ENCODE measurements at places on chromosomes 4 and X.

- DNase-seq: no peak
Measured at GRCh38 chr4:1400191-1400805, 5.9 kb downstream of the NKX1-1 start.

- DNase-seq: no peak
Measured at GRCh38 chr4:124415146-124415545, 297.4 kb downstream of the ANKRD50 start.

GRCh38 chr4:188139671-188140070, 430 bp downstream of the TRIML1 start:
- DNase-seq: no peak

DNA sequence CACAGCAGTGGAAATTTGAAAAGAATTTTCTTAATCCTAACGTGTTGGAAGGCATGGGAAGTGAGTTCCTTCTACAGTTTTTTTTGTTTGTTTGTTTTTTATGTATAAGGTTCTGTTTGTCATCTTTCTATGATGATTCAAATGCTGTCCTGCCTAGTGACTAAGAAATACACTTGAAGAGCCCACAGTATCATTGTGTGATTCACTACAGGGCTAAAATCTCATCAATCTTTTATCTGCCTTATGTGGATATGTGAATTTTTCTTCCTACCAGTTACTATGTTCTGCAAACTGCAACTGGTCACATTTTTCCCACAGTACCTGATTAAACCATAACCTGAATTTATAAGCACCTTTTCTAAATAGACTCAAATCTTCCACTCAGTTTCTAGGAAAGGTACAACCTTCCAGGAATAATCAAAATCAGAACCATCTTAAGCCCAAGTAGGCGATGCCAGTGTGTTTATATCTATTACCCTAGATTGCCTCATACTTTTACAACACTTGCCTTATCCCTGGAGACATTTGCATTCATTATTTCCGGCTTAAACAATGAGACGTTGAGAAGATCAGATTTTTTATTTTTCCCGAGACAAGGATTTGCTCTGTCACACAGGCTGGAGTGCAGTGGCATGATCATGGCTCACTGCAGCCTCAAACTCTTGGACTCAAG, 214.6 kb upstream of the GALNT7 start:
- DNase-seq: no peak

DNA sequence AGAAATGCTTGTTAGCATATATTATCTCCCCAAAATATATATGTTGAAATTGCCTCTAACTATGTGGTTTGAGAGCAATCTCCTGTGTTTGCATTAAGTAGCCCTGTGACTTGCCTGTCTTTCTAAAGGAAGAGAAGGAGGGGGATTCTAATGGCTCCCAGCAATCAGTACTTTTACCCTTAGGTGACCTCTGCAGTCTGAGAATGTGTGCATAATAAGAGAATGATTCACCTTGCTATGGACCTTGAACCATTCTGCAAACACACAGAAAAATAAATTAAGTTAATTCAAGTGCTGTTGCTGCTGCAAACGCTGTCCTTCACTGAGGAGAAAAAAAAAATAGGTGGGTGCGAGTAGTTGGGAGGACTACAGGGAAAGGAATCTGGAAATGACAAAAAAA, 322.2 kb downstream of the IQCM start:
- no peak for DNase-seq

DNA sequence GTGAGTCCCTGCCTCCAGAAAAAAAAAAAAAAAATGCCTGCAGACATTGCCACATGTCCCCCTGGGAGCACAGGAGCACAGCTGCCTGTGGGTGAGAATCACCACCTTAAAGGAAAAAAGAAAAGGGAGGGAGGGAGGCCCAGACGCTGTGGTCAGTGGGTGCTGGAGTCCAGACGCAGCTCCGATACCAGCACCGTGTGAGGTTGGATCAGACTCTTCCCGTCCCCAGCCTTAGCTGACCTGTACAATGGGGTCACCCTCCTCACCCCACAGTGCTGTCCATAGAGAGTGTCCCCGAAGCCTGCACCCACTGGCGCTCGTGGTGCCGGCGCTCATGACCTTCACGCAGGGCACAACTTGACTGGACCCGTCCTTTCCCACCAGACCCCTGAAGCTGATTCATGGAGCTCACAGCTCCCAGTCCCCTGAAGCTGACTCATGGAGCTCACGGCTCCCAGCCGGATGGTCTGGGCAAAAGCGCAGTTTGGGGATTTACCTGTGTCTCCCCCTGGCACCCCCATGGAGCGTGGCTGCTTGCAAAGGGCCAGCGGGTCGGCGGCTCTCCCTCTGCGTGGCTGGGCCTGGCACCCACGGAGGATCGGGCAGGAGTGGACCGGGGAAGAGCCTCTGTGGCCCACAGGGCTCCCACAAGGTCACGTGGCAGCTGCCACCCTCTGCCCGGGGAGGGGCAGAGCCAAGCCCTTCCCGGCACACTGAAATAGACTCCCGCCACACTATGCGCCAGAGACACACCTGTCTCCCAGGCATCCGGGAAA, 31.4 kb downstream of the ABLIM2 start:
- no peak for DNase-seq

DNA sequence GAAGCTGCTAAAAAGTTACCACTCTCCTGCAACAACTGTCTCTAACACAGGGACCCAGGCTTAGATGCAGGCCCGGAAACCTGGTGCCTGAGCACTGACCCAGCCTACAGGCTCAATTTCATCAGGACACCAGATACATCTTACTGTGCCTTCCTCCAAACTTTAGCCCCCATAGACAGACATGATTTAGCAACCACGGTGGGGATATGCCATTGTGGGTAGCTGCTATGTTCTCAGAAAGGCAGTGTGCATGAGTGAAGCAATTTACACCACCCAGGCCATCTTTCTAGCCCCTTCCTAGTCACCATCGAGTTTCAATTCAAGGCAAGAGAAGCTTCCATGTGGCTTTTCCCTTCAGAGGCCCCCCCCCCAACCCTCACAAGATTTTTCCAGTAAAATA, 2.7 kb downstream of the HS3ST1 start:
- DNase-seq: no peak

DNA sequence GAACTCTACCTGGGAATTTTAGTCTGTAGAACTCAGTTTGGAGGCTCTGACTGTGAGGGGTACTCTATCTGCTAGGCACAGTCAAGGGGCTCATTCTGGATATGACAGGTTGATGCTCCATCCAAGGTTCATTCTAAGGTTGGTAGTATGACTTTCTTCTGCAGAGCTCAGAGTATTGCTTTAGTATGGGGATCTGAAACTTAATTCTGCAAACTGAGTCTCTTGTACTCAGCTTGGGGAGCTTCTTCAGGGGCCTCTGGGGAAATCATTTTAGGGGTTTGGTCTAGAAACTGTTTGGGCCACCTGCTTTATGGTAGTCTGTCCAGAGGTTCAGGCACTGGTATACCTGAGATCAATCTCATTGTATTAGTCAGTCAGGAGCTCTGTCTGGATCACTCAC, 9.7 kb upstream of the TSR2 start:
- no peak for DNase-seq

- no peak for DNase-seq
Measured at GRCh38 chr4:183905593-183906488, 734 bp downstream of the STOX2 start.

DNA sequence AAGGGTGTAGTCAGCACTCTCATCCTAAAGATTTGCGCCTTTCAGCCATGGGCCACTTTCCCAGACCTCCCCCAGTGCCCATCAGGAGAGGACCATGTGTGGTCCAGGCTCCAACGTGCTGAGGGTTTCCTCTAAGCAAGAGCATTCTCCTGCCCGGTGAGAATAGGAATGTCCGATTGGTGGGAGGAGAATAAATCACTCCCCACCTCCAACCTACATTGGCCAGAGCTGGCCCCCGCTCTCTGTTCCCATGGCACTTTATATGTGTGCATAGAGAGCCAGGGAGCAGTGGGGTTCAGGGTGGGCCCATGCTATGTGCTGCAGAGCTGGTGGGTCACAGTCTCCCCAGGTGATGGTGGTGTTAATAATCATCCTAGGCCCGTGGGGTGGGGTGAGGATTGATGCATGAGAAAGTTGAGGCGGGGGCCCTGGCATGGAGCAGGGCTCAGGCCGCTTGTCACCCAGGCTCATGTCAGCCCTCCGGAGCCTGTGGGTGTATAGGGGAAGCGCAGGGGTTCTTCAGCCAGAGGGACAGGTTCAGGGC, 6.8 kb upstream of the SORCS2 start:
- DNase-seq: no peak

DNA sequence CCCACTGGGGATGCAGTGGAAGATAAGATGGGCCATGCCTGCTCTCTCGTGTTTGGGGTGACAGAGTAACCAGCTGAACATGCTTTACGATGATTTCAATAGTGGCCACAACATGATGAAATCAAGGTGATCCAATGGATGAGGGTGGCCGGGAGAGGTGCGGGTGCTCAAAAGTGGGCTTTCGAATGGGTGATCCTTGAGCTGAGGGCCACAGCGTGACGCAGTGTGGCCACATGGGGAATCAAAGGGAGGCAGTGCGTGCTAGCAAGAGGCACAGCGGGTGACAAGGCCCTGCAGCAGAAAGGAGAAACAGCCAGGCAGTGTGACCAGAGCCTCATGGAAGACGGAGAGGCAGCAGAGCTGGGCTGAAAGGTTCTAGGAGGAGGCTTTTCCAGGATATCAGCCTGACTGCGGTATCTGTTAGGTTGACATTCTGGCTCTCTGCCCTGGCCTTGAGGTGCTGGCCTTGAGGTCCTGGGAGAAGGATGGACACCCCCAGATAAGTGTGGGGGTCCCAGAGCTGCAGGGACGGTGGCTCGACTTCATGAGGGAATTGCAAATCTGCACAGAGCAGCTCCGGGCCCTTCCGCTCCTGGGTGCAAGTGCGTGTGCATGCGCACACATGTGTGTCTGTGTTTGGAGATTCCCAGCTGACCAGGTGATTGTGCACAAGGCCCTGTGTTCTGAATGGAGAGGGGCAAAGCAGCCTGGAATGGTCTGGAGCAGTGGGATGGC, 38.0 kb upstream of the GPR78 start:
- DNase-seq: no peak

DNA sequence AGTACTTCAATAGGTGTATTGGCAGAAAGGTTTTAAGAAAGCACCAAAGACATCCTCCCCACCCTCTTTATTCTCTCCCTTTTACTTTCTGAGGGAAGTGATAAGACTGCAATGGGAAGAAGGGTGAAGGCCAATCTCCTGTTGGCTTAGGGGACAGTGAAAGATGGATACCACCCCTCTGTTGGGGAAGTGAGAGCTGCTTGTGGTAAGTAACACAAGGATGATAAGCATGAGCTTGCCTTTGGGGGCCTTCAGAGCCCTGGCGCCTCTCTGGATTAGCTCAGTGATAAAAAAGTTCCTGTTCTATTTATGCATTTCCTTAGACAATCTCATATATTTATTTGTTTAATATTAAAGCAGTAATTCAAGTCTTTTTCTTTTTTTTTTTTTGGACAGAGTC, 5.2 kb upstream of the KLF8 start:
- no peak for DNase-seq

DNA sequence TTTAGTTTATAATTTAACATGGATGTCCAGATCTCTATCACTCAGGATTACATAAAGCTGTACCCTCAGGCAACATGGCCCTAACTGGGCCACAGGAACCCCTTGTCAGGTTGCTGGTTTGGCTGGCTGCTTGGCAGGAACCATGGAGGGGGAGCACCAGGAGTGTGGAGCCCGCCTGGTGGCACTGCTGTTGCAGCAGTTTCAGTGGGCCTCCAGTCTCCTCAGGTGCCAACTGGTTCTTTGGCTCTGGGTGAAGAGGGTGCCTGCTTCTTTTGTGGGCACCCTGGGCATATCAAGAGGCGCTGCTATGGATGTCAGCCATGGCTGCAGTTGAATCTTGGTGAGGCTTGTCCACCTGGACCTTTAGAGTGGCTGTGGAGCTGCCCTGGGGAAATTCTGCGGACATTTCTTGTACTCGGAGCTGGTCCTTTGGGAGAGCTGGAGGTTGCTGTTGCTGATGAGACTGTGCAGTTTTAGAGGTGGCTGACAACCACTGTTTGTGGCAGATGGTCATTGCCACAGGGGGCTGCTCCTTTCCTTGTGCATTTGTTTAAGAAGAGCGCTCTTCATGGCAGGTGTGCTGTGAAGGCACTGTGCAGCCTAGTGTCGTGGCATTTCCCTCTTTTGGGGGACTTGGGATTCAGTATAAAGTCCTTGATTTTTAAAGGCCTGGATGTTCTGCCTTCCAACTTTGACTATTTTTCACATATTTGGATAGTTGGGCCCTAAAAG, 10.3 kb upstream of the SMIM14 start:
- no peak for DNase-seq

DNA sequence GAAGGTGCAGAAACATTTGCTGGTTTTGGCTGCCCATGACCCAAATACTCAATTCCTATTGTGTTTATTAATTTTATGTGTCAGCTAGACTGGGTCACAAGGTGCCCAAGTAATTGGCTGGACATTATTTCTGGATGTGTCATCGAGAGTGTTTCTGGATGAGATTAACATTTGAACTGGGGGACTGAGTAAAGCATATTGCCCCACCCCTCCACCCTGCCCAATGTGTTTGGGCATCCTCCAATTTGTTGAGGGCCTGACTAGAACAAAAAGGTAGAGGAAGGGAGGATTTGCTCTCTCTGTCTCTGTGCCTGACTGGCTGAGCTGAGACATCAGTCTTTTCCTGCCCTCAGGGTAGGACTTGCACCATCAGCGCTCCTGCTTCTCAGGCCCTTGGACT, 29.7 kb upstream of the LCORL start:
- DNase-seq: no peak

DNA sequence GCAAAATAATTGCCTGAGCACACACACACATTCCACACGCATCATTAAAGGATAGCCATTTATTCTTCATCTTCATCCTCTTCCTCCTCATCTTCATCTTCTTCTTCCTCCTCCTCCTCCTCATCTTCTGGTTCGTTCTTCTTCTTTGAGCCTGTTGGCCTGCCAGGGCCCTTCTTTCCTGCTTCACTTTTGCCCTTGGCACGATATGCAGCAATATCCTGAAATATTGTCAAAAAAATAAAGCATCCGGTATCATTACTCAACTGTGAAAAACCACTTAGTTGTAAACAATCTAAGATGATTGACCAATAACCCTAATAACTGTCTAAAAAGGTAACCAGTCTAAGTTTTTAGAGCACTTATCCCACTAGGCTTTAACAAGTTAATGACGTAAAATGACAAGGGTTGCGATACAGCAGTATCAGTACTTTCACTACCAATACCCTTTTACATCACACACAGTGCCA, 2.1 kb downstream of the HMGB2 start:
- DNase-seq: no peak

GRCh38 chr4:19650903-19651864, 600.5 kb upstream of the SLIT2 start:
- no peak for DNase-seq

- no peak for DNase-seq
Measured at GRCh38 chr4:173386751-173387150, 12.2 kb downstream of the SCRG1 start.
